ENCODE measurements at places on chromosomes 2 and 18. TPM values are rescaled to one million over a fixed set of nuclear protein-coding genes. Genes with fewer than 3 reads are reported as not detected.

Gene TCF4
- total RNA-seq: 28.4 TPM

Gene SCN2A
- 1.2 TPM for total RNA-seq

Gene ZC3H15
- 31.7 TPM for total RNA-seq

Gene GKN1
- total RNA-seq: not detected

Gene MAIP1
- 26.2 TPM for total RNA-seq
